ENCODE measurements at places on chromosomes 5 and 9.

DNA sequence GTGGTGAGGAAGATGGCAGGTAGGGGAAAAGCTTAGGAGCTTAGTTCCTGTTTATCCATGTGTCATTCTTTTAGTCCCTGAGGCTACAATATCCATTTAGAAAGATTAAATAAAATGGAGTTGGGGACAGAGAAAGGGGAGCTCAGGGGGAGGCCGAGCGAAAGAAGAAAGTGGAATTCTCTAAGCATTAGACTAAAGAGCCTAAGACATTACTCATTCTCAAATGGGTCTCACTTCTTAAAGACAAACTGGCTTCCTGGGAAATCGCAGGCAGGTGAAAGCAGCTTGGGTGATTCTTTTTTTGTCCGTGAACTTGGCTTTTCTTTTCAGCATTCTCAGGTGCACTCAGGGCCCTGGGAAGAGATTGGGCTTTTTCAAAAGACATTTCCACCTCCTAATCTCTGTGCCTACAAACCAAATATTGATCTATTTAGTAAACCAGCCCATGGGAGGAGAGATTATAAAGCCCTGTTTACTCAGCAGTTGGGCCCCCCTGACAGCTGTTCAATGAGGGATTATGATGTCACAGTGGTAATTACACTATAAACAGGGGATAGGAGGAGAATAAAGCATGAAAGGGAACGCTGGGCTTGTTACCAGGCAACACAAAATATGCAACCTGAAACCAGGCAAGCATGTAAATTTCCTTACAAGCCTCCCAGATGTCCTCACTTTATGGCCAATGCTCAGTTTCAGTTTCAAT is 584.0 kb downstream of the ACTL7B start:
- DNase-seq = peak; percentile 20

DNA sequence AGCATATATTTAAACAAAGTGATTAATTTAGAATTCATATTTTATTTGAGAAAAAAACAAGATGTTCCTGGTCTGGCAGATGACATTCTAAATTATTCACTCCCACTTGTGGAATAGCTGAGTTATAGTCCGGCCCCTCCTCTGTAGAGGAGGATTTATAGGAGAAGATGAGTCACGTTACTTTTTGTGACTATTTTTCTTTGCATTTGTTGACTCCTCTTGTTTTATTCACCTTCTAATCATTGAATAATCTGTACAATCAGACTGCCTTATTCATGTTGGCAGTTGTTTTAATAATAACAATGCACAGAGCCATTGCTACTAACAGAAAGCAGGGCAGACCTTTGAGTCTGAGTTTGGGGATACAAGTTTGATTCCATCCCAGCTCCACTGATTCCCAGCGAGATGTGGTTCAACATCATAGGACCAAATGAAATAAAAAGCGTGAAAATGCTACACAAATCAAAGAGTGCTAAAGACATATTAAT is 23.2 kb downstream of the DOCK8 start:
- no peak for DNase-seq

GRCh38 chr5:135950611-135951010 is 4.2 kb downstream of the LECT2 start:
- no peak for DNase-seq

DNA sequence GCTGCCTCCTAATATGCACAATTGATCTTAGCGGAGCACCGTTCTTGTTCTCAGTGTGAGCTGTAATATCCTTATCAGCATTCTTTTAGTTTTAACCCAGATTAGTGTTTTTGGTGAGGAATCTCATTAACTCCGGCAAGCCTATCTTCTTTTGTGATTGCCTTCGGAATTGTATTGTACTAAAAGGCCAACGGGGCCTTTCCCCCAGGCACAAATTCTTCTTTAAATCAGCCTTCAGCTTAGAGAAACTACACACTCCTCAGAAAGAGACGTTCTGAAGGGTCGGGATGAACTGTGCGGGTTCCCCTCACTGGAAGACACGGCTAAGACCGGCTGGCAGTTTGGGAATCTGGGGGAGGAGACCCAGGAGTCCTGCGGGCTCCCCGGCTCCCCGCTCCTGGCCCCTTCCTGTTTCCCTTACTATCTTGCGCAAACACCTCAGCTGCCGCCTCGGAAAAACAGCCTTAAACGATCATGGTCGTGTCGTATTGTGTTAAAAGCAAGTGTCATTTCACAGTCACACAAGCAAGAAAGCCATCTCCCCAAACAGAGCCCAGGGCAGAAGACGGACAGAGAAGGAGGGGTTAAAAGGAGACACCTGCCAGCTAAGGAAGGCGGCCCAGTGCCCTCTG is 353.1 kb upstream of the IRX2 start:
- DNase-seq = no peak

GRCh38 chr5:109410389-109411148 is 795 bp upstream of the PJA2 start:
- peak; percentile 38 for DNase-seq

DNA sequence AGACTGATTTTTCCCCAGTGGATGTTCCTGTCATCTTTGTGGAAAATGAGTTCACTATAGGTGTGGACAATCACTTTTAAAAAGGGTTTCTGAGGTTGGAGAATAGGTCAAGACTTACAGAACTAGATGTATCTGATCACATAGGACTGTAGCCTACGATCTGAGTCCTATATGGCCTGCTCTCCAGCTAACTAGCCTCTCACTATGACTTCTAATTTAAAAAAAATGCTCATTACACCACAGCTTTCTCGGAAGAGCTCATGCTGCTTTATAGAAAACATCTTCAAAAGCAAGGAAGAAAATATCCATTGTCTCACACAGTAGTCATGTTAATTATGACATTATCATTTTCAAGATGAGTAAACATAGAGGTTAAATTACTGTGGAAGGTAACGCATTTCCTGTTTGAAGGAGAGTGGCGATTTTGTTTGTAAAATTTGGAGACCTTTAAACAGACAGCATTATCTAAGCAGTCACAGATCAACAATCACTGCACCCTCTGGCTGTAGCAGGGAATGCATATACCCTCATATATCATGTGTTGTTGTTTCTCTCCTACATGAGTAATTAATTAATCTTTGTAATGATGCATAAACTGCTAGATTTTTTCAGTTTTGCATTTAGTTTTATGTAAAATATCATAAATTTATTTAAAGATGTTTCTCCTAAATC is 573.7 kb downstream of the GABRG2 start:
- DNase-seq = no peak

All from HS-27A (cell line).